Psoas muscle (tissue), 8 donors: ENCODE measurements at places on chromosomes 13 and 19.

DNA sequence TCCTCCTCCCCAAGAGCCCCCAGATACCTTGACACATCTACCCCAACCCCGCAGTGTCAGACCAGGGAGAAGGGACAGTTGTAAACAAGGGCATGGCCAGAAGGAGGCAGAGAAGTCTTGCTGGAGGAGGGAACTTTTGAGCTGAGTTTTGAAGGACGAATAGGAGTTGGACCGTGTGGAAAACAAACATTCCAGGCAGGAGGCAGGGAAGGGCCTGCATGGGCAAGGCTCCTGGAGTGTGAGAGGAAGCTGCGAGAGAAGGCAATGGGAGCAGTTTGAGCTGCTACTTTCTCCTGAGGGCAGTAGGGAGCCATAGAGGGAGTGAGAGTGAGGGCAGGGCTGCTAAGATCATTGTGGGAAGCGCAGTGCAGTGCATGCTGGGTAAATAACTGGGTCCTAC, 23.3 kb downstream of the IL12RB1 start:
- DNase-seq, result no peak

DNA sequence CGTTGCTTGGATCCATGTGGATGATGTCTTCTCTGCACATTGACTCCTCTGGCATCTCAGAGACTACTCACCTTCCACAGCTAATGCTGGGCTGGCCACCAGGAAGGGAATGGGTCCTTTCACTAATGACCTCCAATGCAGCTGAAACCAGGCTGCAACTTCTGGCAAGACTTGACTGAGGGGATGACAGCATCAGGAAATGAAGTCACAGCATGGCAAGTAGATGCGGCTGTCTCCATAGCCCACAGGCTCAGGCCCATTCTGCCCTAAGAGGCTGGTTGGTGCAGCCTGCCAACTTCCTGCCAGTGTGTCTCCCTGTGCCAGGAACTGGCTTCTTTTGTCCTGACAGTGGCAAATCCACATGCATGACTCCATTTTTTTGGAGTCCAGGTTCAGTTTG, 467.3 kb downstream of the TSHZ3 start:
- no peak for DNase-seq

- DNase-seq, result no peak
These were observed 52.0 kb downstream of the EPS15L1 start for GRCh38 chr19:16419669-16420335.

GRCh38 chr13:51999510-51999911, 11.7 kb downstream of the ATP7B start:
- peak; percentile 44 for DNase-seq

GRCh38 chr13:41188584-41188983, 5.8 kb downstream of the KBTBD7 start:
- DNase-seq, result no peak
